RPMI7951 (cell line): ENCODE measurements at places on chromosomes 7 and 10.

DNA sequence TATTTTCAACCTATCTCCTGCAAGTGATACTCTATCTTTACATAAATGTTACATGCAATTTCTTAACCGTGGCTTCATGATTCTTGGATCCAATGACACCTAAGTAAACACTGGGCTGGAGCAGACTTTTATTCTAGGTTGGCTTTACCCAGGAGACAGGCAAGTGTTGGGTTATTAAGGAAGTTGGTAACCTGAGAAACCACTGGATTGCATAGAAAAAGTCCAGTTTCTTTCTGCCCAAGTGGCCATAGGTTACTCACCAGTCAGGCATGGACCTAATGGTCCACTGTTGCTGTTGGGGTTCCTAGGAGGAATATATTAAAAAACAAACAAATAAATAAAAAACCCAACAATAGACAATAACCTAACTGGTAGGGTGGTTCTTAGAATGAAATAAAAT lies 112.8 kb downstream of the SEMA3D start:
- DNase-seq: no peak

- DNase-seq: peak; percentile 64
These were observed 96.8 kb downstream of the CYTH3 start for GRCh38 chr7:6175645-6176044.

DNA sequence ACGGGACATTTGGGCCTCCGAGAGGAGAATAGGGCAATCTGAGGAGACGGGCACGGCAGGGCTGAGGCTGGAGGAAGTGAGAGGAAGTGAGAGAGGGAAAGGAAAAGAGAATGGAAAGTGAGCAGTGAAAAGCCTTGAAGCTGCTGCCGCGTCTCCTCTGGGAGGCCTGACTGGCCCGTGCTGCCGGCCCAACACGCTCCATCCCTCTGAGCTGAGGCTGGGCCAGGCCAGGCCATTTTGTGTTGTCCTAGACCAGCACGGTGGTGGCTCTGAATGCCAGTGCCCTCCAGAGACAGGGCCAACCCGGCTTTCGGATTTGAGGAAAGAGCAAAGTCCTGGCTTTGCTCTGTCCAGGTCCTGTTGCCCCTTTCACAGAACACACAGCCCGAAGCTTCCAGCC lies 361.1 kb upstream of the SHH start:
- DNase-seq: no peak

- no peak for DNase-seq
These were observed 24.0 kb upstream of the GPNMB start for GRCh38 chr7:23222439-23223030.

DNA sequence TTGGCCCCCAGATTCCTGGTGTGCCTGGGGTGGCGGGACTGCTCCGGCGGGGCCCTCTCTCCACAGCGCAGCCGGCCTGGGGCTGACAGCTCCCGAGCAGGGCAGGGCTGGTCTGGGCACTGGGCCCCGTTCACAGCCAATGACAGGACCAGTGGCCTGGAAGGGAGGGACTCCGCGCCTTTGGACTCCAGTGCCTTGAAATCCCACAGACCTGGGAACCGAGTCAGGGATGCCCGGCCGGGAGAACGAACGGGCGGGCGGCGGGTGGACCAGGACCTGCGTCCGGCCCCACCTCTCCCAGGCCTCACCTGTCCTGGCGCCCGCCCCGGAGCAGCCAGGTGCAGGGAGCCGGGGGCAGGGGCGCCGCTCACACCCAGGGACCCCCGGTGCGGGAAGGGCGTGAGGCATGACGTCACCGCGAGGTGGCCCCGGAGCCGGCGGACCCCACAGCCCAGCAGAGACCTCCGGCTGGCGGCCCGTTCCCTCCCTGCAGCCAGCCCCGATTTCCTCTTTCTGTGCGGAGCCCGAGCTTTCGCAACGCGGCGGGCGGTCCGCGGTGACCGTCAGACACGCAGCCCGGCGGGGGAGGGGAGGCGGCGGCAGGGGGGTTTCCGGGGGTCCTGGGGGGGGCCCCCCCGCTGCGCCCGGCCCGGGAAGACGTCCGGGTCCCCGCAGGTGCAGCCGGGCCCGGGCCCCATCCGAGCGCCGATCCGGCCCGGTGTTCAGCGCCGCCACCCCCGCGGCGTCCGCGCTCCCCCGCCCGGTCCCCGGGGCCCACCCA lies 743 bp downstream of the ADAP1 start:
- peak; percentile 19 for DNase-seq

DNA sequence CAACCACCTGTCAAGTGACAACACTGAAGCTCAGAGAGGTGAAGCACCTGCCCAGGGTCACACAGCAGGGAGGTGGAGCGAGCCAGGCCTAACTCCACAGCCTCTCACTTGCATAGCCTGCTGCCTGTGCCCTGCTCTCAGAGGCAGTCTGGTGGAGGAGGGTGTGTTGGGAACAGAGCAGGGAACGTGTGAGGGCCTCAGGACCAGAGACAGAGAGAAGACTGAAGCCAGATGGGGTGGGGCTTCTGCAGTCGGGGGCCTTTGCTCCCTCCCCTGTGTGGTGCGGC lies 114.0 kb downstream of the PTPN20 start:
- DNase-seq: no peak

- DNase-seq: no peak
These were observed 545.5 kb downstream of the TCERG1L start for GRCh38 chr10:130766071-130766470.

DNA sequence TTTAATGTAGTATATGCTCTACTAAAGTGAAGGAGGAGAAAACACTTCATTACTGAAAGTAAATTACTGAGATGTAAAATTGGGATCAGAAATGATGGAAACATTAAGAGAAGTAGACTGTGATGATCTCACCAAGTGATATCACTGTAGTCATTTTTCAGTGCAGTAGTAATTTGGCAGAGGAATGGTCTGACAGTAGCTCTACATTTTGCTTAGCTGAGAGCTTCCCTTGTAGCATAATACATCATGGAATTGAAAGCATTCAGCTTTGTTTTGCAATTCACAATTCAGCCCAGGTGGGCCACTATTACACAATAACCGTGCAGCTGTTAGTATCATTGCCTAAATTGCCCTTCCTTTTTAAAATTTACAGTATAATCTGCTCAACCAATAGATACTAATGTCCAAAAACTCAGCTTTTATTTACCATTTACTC lies 19.4 kb upstream of the CABCOCO1 start:
- no peak for DNase-seq

GRCh38 chr10:18571076-18571475 lies 80.3 kb downstream of the NSUN6 start:
- DNase-seq: no peak

- DNase-seq: no peak
These were observed 15.8 kb downstream of the NET1 start for GRCh38 chr10:5428133-5428532.

DNA sequence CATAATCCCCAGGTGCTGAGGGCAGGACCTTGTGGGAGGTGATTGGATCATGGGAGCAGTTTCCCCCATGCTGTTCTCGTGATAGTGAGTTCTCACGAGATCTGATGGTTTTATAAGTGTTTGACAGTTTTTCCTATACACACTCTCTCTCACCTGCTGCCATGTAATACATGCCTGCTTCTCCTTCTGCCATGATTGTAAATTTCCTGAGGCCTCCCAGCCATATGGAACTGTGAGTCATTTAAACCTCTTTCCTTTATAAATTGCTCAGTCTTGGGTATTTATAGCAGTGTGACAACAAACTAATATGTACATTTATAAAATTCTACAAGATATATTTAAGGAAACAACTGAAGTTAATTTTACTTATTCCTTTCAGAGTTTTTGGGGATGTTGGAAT lies 170.8 kb upstream of the BET1 start:
- no peak for DNase-seq

DNA sequence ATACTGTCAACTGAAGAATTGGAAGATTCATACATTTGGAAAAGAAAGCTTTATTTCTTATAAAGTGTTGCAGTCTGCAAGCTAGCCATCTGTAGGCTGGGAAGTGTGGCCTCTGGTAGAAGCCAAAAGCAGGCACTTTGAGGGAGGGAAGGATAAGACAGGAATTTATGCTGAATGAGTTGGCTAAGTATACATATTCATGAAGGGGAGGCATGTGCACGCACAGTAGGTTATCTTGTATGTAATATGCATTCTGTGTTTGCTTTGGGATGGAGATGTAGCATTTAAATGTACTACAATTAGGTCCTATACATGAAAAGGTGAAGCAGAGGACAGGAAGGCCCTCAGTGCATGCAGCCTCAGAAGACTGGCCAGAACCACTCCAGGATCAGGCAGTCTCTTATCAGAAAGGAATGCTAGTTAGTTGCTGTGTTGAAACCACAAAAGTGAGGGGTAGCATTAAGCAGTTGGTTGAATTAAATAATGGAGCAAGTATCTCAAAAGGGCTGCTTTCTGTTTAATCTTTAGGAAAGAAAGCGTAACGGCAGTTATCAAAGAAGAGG lies 40.9 kb downstream of the MYO3A start:
- DNase-seq: no peak
